ENCODE measurements at places on chromosomes 2 and 18.
A peak's percentile ranks its signal among the peaks of the same experiment; 100 is the strongest.

DNA sequence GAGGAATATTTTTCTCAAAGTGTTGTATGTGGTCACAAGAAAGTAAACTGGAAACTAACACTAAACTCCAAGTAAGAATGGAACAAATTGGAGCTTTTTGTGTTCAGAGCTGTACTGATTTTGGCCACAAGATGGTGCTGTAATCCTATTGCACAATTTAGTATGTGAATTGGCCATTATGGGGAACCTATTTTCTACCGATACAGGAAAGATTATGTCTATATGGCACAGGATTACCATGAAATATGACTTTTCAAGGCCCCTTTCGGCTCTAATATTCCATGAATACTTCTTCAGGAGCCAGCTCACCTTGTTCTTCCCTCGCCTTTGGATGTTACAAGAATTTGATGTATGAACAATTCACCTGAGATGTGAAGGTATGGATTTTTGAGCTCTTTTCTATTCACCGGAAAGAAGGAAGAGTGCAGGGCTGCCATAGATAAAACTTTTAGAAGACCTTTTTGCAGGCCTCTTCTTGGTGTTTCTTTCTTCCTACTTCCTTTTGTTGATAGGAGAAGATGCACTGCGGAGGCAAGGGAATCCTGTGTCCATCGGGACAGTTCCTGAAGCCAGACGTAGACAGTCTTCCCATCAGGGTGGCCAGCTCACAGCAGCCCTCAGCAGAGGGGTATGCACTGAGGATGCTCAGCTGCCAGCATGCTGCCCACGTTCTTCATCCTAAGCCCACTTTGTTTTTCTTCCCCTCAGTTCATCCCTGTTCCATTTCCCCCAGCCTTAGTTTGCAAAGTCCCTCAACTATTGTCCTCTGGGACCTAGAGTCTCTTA lies 13.3 kb downstream of the MRPL44 start:
- peak; percentile 40 for DNase-seq

GRCh38 chr2:55051026-55051866 lies 995 bp upstream of the RTN4 start:
- no peak for DNase-seq

GRCh38 chr18:76673281-76674185 lies 148.8 kb upstream of the ZNF236 start:
- no peak for DNase-seq

GRCh38 chr2:121567452-121567851 lies 36.8 kb downstream of the RNU4ATAC start:
- DNase-seq, result no peak

GRCh38 chr2:88810488-88810887 lies 119.0 kb downstream of the RPIA start:
- no peak for DNase-seq

- no peak for DNase-seq
Observed at GRCh38 chr2:12429779-12430406, 286.8 kb upstream of the TRIB2 start.

GRCh38 chr2:127647242-127648190 lies 1.6 kb downstream of the GPR17 start:
- no peak for DNase-seq

DNA sequence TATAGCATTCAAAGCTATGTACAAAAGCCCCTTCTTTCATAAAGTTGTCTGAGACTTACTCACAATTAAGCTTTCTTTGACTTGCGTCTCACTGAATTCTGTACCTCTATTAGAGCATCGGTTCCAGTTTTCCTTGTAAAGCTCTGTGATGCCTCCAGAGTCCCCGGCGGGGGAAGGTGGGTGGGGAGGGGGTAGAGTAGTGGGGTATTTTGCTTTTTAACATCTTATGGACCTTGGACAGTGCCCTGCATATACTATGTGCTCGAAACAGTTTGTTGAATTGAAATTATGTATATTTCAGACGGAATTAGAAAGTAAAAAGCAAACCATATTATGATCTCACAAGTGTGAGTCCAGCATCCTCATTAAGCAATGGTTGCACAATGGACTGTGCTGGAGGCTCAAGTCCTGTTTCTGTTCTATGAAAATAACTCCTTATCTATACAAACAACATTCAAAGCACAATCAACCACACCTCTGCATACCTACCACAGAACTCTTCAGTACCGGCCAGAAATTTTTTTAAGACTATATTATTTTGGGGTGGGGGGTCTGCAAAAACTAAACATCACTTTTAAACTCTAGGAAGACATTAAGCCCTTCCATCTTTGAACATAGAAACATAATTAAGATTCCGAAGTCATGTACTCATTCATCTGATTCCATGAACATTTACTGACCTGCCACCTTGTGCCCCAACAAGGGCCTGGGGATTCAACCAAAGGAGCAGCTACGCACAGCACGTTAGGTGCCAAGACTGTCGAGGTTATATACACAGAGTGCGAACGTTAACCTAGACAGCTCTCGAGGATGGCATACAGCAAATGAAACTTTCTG lies 908 bp downstream of the STAT1 start:
- no peak for DNase-seq

- no peak for DNase-seq
Observed at GRCh38 chr2:30768708-30769480, 38.4 kb downstream of the CAPN13 start.

DNA sequence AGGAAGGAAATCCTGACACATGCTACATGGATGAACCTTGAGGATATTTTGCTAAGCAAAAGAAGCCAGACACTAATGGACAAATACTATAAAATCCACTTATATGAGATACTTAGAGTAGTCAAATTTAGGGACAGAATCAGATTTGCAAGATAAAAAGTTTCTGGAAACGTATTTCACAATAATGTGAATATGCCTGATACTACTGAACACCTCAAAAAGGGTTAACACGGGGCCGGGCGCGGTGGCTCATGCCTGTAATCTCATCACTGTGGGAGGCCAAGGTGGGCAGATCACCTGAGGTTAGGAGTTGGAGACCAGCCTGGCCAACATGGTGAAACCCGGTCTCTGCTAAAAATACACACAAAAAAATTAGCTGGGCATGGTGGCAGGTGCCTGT lies 1.7 kb upstream of the RMC1 start:
- DNase-seq, result no peak

- DNase-seq, result no peak
Observed at GRCh38 chr18:72833471-72833870, 34.3 kb downstream of the NETO1 start.

- DNase-seq, result no peak
Observed at GRCh38 chr2:235630718-235631296, 137.0 kb downstream of the AGAP1 start.

DNA sequence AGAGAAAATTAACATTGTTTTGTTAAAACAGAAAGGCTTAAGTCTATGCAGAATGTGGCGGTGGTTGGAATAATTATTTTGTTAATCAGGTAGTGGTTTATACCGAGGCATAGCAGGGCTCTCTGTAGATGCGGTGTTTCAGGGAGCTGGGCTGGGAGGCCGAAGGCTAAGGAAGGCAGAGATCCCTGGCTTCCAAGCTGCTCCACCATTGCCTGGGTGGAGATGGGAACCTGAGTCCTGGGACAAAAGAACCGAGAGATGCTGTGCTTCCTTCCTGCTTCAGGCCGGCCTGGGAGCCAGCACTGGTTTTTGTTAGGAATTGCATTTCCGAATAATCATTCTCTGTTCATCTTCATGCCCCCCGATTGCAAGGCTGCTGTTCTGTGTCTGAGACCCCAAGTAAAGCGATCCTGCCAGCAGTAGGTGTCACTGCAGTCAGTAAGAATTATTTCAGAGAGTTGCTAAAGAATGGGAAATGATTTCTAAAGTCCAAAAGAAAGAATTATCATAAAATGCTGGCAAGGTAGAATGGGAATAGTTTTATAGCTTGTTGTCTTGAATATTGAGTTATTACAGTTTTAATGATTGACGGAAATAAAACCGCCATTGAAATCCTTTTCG lies 824.9 kb downstream of the GALR1 start:
- DNase-seq, result no peak

GRCh38 chr2:202038471-202039277 lies 5.0 kb downstream of the FZD7 start:
- DNase-seq, result no peak

GRCh38 chr2:228545748-228546145 lies 364.3 kb upstream of the SPHKAP start:
- no peak for DNase-seq

DNA sequence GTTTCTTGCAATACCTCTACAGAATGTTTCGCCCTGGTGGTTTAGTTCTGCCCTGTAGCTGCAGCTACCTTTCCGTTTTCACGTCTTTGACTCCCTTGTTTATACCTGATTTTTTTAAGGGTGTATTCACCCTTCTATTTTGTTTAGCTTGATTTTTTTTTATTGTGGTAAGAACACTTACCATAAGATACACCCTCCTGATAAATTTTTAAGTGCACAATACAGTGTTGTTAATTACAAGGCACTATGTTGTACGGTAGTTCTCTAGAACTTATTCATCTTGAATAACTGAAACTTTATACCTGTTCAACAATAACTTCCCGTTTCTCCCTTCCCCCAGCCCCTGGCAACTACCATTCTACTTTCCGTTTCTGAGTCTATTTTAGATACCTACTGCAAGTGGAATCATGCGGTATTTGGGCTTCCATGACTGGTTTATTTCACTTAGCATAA lies 48.9 kb upstream of the NABP1 start:
- no peak for DNase-seq

- no peak for DNase-seq
Observed at GRCh38 chr18:78138983-78139496, 840.6 kb upstream of the SALL3 start.

DNA sequence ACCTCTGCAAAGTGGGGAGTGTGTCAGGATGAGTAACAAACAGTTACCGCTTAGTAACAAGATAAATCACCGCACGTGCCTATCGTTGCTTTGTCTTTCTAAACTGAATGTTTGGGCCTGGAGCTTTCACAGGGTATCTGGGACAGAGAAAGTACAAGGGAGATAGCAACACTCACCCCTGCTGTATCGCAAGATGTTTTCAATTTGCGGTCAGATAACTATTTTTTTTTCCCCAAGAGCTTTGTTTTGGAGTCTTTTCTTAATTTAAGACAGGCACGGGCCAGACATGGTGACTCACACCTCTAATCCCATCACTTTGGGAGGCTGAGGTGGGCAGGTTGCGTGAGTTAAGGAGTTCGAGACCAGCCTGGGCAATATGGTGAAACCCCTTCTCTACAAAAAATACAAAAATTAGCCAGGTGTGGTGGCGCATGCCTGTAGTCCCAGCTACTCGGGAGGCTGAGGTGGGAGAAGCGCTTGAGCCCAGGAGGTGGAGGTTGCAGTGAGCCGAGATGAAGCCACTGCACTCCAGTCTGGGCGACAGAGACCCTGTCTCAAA lies 146.6 kb downstream of the GBX2 start:
- DNase-seq, result no peak

- no peak for DNase-seq
Observed at GRCh38 chr18:63819786-63820185, 44.6 kb downstream of the SERPINB7 start.

DNA sequence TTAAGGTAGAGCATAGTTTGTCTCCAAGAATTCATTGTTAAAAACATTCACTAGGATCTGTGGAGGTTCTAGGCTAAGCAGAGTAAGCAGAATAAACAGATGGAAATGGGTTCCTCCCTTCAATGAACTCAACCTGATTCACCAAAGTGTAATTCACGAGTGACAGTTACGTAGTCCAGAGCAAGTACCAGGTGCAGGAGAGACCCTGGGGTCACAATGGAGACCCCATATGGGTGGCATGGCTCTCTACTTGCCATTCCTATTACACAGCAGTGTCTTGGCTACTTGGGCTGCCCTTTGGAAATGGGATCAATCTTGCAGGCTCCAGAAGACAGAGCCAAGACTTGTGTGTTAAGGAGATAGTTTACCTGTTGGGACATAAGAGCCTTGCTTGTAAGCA lies 7.1 kb downstream of the MYCN start:
- no peak for DNase-seq

DNA sequence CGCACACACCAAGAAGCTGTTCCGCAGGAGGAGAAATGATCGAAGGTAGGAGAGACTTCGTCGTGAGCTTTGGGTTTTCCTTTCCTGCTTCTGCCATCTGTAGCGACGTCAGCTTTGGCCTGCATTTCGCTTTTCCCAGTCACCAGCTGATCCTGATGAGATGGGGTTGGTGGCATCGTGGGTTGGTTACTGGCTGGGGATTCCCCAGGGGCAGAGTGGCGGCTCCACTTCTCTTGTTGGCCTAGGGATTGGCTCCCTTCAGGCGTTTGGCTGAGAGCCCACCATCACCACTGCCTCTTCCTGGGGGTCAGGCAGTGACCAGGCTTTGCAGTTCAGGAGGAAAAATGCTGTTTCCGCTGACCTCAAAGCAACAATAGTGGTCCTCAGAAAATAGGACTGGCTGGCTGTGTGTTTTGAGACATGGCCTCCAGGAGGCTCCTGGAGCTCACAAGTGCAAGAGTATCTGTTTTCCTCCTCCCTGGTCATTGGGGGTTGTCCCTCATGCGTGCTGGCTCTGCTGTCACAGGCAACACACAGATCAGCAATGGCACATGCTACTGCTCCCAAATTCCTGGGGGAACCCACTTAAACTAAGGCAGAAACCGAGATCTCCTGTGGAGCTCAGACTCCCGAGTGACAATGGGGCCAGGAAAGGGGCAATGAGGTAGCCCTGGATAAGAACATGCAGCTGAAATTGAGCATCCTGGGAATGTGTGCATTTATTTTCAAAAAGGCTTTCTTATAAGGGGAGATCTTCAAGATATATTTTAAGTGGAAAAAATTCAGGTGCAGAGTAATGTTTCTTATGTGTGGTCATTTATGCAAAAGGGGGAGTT lies 173.0 kb downstream of the CTIF start:
- no peak for DNase-seq

GRCh38 chr2:229620289-229620688 lies 94.1 kb downstream of the DNER start:
- DNase-seq, result no peak

GRCh38 chr2:20448246-20448976 lies 1.5 kb downstream of the RHOB start:
- DNase-seq, result no peak

DNA sequence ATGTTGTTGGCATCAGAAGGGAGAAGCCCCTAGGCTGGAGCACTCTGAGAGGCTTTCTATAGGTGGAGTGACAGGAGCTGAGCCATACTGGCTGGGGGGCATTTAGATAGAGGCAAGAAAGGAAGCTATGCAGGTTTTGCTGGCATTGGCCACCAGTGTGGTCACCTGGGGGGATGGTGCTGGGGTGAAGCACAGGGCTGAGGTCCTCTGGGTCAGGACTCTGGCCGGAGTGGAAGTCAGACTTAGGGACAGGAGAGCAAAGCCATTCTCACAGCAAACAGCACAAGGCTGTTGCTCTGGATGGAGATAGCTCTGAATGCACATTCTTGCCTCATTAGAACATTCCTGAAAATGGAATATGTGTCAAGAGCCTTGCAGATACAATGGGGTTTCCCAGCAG lies 47.4 kb downstream of the NTSR2 start:
- DNase-seq, result no peak

- DNase-seq, result no peak
Observed at GRCh38 chr2:23485261-23485660, 100.3 kb downstream of the KLHL29 start.

- no peak for DNase-seq
Observed at GRCh38 chr2:171814883-171815282, 79.2 kb downstream of the SLC25A12 start.

GRCh38 chr2:28408764-28409599 lies 16.3 kb downstream of the FOSL2 start:
- DNase-seq, result no peak
